ENCODE measurements at places on chromosomes 2 and 18. TPM values are rescaled to one million over a fixed set of nuclear protein-coding genes. Genes with fewer than 3 reads are reported as not detected.
A peak's percentile ranks its signal among the peaks of the same experiment; 100 is the strongest.

Gene UPP2
- total RNA-seq: not detected

Gene DTNA
- total RNA-seq: under 0.01 TPM

Gene SRD5A2
- not detected for total RNA-seq

Gene SLC8A1
- 1.6 TPM for total RNA-seq

Gene TMEM178A
- total RNA-seq: 0.81 TPM

Gene NCK2
- 43.4 TPM for total RNA-seq

Gene ANKRD44
- 80.2 TPM for total RNA-seq

Gene PKP4
- total RNA-seq: 39.3 TPM

Gene AQP12A
- total RNA-seq: not detected

- no peak for DNase-seq
These were observed 141.6 kb upstream of the CYP26B1 start for GRCh38 chr2:72289283-72289682.

DNA sequence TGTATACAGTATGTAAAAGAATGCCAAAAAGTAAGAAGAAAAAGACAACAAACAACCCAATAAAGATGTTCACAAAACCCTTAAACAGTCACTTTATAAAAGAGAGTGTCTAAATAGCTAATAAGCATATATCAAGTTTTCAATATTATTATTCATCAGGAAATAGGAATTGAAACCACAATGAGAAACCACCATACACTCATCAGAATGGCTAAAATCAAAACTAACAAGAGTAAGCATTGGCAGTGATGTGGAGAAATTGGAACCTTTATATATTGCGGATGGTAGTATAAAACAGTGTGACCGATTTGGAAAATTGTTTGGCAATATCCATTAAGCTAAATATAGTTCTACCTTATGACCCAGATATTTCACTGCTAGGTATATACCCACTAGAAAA, 20.5 kb upstream of the TGFA start:
- no peak for DNase-seq

- DNase-seq: no peak
These were observed 613.5 kb upstream of the SETBP1 start for GRCh38 chr18:44067186-44067585.

GRCh38 chr2:99403084-99403483, 65.9 kb downstream of the EIF5B start:
- no peak for DNase-seq

- no peak for DNase-seq
These were observed 110.4 kb downstream of the FMNL2 start for GRCh38 chr2:152445375-152445774.

DNA sequence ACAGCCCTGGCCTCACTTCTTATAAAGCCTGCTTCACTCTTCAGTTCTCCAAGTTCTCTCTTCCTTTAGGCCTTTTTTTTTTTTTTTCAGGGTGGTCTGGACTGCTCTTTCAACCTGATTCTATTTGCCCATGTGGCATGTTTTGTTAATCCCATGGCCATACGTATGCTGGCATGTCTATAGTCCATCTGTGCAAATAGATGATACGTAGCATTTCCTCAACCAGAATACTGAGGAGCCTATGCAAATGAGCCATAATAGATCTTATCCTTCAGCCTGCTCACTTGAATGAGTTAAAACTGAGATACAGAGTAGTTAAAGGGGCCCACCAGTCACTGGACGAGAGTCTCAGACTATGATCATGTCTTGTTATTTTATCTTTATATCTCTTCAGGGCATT, 265.2 kb upstream of the CXCR4 start:
- peak; percentile 8 for DNase-seq

GRCh38 chr18:6255116-6255705, 159.5 kb downstream of the L3MBTL4 start:
- peak; percentile 12 for DNase-seq

- DNase-seq: no peak
These were observed 217.8 kb downstream of the OSR1 start for GRCh38 chr2:19140463-19141208.

DNA sequence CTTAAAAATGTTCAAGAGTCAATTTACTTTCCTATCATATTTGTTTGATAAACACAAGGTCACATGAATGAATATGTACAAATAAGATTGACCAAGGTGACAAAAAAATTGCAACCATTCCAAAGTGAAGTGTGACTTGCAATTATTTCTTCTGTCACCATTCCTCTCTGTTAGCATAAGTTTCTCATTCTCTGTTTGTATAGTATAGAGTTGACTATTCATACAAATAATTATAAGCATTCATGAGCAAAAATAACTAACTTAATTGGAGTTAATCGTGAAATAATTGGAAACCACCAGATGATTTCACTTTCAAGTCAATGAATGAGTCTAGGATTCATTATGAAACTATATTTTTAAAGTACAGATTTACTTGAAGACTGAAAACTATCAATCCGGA, 42.1 kb downstream of the PGAP1 start:
- DNase-seq: no peak

- DNase-seq: no peak
These were observed 117.8 kb downstream of the ACKR3 start for GRCh38 chr2:236687296-236687965.

DNA sequence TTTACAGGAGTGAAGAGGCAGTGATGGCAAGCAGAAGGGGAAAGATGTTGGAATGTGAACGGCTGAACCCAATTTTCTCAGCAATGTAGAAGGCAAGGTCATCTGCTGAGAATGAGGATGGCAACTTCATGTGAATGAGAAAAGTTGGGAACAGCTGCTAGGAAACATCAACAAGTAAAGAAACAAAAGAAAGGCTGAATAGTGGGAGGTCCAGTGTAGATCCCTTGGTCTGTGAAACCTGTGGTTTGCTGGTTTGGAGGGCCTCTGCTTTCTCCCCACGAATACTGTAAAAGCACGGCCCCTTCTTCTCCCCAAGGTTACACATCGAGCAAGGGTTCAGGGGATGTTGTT, 27.4 kb downstream of the MARCHF4 start:
- no peak for DNase-seq

- DNase-seq: no peak
These were observed 68.8 kb downstream of the MEP1B start for GRCh38 chr18:32258558-32259204.

DNA sequence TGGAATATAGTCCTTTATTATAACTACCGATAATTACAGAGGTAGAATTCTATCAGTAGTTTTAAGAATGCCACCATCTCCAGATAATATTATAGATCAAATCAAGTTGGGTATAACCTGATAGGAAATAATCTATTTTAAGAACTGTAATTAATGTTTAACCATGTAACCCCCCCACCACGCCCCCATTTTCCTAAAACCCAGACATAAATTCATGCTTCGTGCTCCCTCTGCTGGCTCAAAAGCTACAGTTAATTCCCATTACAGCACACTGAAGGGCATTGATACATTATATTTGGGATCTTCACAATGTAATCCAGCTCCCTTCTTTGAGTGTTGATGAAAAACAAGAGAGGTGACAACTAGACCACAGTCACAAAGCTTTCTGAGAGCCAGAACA, 228.0 kb upstream of the SMAD7 start:
- no peak for DNase-seq

DNA sequence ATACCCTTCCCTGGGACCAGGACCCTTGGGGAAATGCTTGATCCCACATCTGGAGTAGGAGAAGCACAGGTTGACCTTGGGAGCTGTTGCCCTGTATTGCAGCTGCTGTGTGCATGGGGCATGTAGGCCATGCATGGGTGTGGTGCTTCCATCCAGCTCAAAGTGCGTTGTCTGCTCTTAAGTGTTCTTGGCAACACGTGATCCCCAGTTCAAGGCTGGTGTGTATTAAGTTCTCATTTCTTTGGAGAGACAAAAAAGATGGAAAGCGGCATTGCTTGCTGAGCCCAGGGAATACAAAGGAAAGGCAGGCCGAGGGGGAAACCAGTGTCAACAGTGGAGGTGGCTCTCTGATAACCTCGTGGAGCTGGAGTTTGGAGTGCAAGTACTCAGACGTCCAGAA, 110.7 kb downstream of the RTP5 start:
- DNase-seq: no peak

DNA sequence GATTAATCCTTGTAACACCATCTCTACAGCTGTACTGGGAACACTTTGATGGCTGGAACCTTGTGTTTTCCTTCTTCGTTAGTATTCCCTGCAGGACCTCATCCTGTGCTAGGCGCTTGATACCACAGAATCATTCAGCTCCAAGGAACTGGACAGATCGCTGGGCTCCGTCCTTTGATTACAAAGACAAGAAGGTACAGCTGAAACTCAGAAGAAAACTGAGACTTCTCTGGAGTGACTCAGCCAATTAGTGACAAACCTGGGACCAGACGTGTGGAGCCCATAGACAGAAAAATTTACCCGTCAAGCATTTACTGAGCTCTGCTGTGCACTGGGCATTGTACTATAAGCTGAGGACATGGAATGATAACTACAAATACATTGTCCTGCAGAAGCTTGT, 67.3 kb downstream of the NCKAP5 start:
- DNase-seq: no peak

DNA sequence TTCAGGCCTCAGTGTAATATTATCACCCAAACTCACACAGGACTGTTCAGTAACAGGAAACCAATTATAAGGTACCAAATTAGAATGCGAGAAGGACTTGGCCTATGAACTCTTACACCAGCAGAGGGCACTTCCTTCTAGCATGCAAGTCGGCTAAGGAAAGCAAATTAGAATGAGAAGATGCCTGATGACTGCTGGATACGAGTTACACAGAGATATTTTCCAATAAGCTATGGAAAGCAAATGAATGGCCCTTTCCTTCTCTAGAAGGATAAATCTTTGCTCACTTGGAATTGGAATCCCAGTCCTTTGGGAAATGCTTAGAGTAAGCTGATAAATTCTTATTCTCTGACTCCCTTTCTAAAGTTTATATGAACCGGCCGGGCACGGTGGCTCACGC, 109.8 kb downstream of the AP1S3 start:
- DNase-seq: peak; percentile 64

GRCh38 chr2:130261970-130262760, 63.9 kb upstream of the TUBA3E start:
- no peak for DNase-seq

- no peak for DNase-seq
These were observed 232.1 kb downstream of the PRKCE start for GRCh38 chr2:45883603-45884000.

- DNase-seq: no peak
These were observed 44.0 kb downstream of the CAPN13 start for GRCh38 chr2:30763151-30763660.

- no peak for DNase-seq
These were observed 123.9 kb upstream of the DCC start for GRCh38 chr18:52216109-52216508.

- peak; percentile 93 for DNase-seq
These were observed 73.3 kb upstream of the KLF7 start for GRCh38 chr2:207238831-207239701.

All from hematopoietic multipotent progenitor cell (in vitro differentiated cells).